ENCODE measurements at places on chromosomes 5 and 9. TPM values are rescaled to one million over a fixed set of nuclear protein-coding genes. Genes with fewer than 3 reads are reported as not detected.

DNA sequence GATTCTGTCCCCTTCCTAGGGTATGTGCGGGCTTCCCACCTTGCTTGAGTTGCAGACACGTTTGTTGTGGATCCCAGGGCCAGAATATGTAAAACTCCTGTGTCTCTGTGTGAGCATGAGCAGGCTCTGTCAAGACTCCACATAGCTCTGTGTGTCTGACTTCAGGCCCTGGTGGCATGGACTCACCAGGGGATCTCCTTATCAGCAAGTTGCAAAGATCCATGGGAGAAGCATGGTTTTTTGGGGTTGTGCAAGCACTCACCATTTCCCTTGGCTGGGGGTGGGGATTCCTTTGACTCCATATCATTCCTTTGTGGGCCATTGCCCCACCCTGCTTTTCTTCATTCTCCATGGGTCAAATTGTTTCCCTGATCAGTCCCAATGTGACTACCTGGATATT lies 205.6 kb downstream of the TUSC1 start:
- DNase-seq, result no peak

- peak; percentile 91 for DNase-seq
Observed at GRCh38 chr9:15552636-15553527, at the start of gene CCDC171. Gene CCDC171, plus strand, starts transcription at chr9:15553043. Its CDS starts 11,046 bp downstream, at chr9:15564089.

The TRPM3 gene
- 3.3 TPM for total RNA-seq

The HRCT1 gene
- not detected for total RNA-seq

Data from glutamatergic neuron (in vitro differentiated cells).